Bone marrow (tissue), 2 donors: ENCODE measurements at places on chromosomes 16 and 17.

DNA sequence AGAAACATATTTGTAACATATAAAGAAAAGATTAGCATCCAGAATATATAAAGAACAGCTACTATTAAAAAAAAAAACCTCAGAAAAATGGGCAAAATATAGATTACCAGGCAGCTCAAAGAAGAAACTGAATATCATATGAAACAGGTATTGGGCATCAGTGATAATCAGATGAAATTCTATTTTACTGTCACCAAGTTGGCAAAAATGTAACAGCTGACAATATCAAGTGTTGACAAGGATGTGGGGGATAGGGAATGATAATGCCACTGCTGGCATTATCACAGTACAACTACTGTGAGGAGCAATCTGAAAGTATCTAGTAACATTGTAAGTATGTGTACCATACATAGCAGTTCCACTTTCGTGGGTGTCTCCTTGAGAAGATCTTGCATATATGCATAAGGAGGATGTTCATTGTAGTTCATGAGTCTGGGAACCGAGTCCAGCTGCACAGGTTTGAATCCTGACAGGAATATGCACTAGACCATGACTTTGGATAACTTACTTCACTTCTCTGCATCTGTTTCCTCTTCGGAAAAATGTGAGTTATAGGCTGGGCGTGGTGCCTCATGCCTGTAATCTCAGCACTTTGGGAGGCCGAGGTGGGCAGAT is 50.3 kb downstream of the LCMT1 start:
- DNase-seq, result no peak

- DNase-seq, result no peak
Measured at GRCh38 chr17:73478768-73479424, 165.3 kb downstream of the SDK2 start.

- DNase-seq, result no peak
Measured at GRCh38 chr17:21124086-21124485, 2.7 kb upstream of the DHRS7B start.

- no peak for DNase-seq
Measured at GRCh38 chr16:88460496-88461330, 7.6 kb downstream of the ZFPM1 start.

- DNase-seq, result no peak
Measured at GRCh38 chr17:20214794-20215193, 205.6 kb downstream of the SPECC1 start.

- no peak for DNase-seq
Measured at GRCh38 chr16:8864480-8865110, 4.2 kb downstream of the CARHSP1 start.

DNA sequence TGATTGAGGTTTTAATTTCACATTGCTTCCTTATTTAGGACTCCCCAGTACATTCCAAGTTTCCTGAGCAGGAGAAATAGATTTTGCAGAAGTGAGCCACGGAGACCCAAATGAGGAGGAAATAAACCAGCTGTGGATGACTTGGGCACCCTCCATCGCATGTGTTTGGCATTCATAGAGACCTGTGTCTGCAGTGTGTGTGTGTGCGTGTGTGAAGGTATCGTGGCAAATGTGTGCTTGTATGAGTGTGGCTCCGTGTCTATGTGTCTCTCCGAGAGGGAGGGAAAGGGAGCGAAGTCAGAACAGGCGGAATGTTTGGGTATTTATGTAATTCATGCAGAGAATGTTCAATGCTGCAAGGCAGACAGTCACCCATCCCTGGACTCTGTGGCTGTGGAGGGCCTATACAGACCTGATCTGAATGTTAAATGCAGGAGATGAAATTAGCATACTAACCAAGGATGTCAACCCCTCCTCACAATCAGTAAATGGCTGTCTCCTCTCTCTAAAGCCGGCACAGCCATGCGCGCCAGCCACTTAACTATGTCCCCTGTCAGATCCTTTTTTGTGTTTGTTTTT is 186.0 kb upstream of the ZFHX3 start:
- DNase-seq, result no peak

GRCh38 chr17:78138204-78139060 is 7.8 kb upstream of the C17orf99 start:
- no peak for DNase-seq

DNA sequence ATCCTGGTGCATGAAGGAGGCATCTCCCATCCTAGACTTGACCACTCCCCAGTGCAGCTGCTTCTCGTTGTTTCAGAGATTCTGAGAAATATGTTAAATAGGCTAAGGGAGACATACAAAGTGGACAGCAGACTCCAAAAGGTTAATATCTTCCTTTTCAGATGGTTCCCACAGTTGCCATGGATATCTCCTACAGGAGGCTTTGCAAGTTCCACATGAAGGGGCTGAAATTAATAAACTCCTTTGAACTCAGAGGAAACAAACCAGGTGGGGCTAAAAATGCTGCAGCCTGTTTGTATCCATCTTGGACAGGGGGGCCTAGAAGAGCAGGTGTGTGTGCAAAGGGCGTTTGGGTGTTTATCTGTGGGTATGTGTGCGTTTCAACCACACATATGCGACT is 257.4 kb upstream of the XYLT1 start:
- no peak for DNase-seq

DNA sequence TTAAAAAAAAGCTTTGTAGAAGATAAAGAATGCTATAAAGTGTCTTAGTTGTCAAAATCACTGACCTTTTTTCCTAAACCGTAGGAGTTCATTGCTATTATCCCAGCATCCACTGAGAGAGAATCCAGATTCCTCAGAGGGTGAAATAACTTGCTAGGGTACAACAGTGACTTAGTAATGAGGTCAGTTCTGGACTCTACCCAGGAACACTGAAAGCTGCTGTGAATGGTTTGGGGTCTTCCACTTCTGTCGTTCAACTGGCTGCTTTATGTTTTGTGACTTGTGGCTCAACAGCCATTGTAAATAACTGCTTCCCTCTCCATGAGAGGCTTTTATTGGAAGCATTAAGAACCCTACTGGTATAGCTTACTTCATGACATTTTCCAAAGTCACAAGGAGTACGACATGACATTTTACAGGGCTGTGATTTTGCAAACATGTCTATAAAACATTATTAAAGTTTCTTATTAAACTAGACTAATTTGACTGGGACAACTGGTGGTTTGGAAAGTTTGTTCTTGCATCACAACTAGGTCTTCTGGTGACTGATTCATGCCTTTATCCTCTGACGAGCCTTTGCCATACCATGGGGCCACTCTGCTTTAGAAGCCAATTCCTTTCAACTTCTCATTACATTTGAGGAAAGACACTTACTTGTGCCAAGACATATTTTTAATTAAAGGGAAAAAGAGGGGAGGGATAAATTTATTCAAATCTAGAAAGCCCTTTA is 92.2 kb upstream of the CDH11 start:
- no peak for DNase-seq

DNA sequence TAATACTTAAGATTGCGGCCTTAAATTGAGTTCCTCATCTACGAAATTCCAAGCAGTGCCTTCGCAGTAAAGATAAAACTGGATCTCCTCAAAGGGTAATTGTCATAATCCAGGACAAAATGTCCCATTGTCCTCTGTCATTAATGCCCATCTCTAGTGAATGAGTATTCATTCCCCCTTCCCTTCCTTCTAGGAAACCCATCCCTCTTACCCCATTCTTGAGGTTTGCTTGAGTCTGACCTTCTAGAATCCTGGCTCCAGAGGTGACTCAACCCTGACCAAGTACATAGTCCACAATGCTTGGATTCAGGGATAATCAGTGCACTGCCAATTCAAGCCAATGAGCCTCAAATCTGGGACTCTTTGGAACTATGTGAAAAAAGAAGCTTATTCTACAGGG is 47.0 kb upstream of the MAF start:
- DNase-seq, result no peak
